ENCODE measurements at places on chromosomes 2 and 18.

DNA sequence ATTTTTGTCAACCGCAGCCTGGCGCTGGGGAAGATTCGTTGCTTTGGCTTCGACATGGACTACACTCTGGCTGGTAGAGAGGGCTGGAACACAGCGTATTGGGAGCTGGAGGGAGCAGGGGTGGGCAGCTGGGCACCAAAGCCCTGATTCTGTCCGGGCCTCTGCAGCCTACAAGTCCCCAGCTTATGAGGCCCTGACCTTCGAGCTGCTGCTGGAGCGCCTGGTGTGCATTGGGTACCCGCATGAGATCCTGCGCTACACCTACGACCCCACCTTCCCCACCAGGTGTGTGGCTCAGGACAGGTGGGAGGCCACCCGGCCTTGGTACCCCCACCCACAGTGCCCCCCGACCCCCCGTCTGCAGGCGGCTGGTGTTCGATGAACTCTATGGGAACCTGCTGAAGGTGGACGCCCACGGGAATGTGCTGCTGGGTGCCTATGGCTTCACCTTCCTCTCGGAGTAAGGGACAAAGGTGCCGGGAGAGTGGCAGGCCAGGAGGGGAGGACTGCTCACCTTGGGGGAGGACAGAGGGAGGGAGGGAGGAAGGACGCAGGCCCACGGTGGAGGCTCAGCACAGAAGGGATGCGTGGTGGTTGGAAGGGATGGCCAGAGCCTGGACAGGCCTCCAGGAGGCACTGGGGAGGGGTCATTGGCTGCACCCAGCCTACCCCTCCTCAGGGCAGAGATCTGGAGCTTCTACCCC, 1.2 kb downstream of the NT5DC4 start:
- no peak for DNase-seq

DNA sequence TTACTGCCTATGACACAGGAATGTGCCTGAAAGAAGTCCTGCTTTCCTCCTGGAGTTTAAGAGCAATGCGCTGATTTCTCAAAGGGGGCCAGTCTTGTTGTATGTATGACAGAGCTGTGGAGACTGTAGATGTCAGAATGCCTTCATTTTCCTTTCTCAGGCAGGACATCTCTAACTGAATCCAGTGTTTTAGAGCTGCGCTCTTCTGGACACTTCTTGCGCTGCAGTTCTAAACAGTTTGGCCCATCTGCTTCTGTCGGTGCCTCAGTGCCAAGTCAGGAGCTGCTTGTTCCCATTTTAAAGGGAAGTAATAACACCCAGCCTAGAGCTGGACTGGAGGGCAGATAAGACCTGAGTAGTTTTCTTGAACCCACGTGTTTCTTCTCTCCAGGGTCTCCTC, 91.4 kb downstream of the ESCO1 start:
- DNase-seq, result no peak

DNA sequence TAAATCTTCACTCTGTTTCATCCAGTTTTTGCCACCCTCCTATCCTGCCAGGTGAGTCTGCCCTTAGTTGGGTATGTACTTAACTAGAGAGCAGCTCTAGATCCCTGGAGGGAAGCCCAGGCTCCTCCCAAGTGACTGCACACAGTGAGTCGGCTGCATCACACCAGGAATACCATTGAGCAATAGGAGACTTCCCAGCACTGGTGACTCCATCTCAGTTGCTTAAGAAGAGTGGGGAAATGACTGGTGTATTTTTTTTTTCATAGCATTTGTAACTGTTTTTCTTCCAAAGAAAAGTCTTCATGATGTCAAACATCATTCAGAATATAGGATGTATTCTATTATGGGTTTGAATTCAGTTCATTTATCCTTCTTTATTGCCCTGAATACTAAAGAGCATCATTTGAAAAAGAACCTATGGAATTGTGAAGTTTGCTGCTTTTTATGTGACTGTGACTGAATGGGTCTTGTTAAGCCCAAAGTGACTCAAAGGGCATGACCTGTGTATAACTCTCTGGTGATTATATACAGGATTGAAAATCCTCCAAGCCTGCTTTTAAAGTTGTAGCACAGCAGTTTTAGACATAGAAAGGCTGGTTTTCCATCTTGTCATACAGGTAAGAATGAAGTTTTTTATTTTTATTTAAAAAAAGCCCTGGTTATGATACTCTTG, 84.3 kb downstream of the MAP3K20 start:
- no peak for DNase-seq

- DNase-seq, result no peak
Observed at GRCh38 chr2:46701152-46701551, 214.5 kb downstream of the MCFD2 start.

DNA sequence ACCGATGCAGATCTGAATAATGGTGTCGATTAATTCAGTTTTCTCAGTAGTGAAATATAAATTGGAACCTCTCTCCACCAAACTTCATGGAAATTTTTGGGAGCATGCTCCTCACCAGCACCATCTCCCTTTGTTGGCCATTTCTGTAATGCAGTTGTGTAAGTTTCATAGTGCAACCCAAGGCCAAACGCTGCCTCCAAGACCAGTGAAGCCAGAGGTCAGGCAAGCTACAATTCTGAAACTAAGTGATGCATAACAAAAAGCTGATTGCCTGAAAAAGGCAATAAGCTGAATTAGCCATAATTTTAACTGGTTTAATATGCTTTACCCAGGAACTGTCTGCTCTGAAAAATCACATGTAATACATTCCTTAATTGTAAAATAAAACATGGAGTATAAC, 138.3 kb upstream of the TACR1 start:
- no peak for DNase-seq

- DNase-seq, result no peak
Observed at GRCh38 chr18:1840878-1841277, 730.4 kb downstream of the METTL4 start.

GRCh38 chr2:170485254-170486026, 229.7 kb upstream of the SP5 start:
- DNase-seq, result no peak

- no peak for DNase-seq
Observed at GRCh38 chr2:46335391-46336282, 38.4 kb downstream of the EPAS1 start.

GRCh38 chr2:98713332-98714015, 17.5 kb downstream of the MGAT4A start:
- no peak for DNase-seq

GRCh38 chr2:56715683-56716082, 531.9 kb downstream of the CCDC85A start:
- DNase-seq, result no peak

- DNase-seq, result no peak
Observed at GRCh38 chr2:20539776-20540586, 93.1 kb downstream of the RHOB start.

DNA sequence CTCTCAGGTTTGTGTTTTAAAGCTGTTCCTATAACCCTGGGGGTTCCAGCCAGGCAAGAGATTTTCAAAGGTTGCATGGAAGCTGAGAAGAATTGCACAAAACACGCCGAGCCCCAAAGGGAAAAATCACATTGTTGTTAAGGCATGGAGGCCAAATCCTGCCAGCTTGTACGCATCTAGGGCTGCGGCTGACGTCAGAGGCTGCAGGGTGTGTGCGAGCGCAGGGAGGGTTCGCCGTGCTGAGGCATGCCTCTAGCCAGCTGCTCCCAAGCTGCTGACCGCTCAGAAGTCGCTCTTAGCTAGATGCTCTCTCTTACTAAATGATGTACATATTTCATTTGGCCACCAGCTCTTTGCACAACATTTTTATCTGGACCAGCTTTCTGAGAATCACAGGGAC, 191.8 kb downstream of the LPIN1 start:
- DNase-seq, result no peak

DNA sequence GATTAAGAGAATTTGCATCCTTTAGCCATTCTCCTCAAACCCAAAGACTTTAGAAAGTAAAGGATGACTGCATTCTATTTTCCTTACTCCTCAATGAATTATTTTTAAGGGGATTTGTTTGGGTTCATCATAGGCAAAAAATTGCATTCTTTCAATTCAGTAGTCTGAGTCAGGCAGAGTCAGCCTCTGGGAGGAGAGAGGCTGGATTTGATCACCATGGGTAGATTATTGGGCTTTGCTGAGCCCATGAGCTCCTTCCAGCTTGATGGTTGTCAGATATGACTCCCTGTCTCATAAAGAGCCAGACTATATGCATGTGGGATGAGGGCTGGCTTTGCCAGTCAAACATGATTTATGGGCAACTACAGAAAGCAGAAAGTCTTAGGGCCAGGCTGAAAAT, 101.2 kb downstream of the KCNS3 start:
- DNase-seq, result no peak

GRCh38 chr2:14350856-14351255, 281.7 kb upstream of the LRATD1 start:
- DNase-seq, result no peak

DNA sequence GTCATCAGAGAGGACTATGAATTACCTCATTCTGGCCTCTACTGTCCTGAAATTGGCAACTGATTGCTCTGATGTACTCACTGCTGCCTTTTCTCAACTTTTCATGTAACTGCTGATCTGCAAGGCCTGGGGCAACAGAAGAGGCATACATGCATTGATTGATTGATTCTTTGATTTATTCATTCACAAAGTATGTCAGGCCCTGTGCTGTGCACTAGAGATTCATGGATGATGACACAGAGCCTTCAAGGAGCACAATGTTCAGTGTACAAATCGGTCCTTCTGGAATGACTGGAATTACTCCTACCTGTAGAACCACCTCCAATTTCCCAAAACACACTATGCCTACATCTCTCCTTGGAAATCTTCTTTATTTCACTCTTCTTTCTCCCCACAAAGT, 111.3 kb downstream of the LRATD1 start:
- no peak for DNase-seq

- DNase-seq, result no peak
Observed at GRCh38 chr2:195105581-195105980, 551.4 kb upstream of the SLC39A10 start.

- no peak for DNase-seq
Observed at GRCh38 chr2:46813680-46814079, 101.9 kb downstream of the MCFD2 start.

DNA sequence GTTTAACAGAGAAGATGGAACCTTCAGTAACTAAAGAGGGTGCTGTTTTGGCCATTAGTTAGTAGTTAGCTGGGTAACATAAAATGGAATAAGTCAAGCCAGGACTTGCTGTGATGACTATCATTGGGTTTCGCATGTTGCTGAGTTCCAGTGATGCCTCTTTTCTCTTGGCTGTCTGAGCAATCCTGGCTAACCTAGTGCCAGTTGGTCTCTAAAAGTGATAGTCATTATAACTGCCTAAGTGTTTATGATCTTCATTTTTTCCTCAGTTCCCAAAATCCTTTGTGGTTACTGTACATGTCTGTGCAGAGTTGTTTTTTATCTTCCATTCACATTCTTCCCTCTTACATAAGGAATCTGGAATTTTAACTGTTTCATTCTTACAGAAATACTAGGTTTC, 33.4 kb downstream of the WDR43 start:
- no peak for DNase-seq

- no peak for DNase-seq
Observed at GRCh38 chr2:43592443-43592842, 3.4 kb downstream of the THADA start.

- no peak for DNase-seq
Observed at GRCh38 chr2:64348386-64349130, 105.4 kb upstream of the LGALSL start.

GRCh38 chr18:46369323-46369722, 265.1 kb downstream of the HAUS1 start:
- no peak for DNase-seq

- DNase-seq, result no peak
Observed at GRCh38 chr2:222545823-222546795, 109.8 kb downstream of the FARSB start.

GRCh38 chr2:16014041-16014787, 73.9 kb downstream of the MYCN start:
- no peak for DNase-seq

- DNase-seq, result no peak
Observed at GRCh38 chr2:47002480-47003381, 87.1 kb upstream of the MCFD2 start.

DNA sequence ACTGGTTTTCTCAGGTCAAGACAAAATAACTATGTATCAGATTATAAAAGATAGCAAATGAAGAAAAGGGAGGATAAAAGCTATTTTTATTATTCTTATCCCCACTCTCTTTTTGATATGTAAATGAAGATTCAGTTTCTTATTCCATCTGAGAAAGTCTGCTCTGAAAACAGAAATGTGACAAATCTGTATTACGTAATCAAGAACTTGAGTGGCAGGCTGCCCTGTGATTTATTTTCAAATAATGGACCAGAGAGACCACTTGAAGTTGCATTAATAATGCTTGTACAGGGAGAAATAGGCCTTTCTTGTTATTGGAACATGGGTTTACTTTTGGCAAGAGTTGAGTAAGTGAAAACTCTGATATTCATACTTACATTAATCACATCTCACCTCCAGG, 727.4 kb downstream of the DPP10 start:
- DNase-seq, result no peak

GRCh38 chr2:23404426-23404825, 19.4 kb downstream of the KLHL29 start:
- DNase-seq, result peak; percentile 68

DNA sequence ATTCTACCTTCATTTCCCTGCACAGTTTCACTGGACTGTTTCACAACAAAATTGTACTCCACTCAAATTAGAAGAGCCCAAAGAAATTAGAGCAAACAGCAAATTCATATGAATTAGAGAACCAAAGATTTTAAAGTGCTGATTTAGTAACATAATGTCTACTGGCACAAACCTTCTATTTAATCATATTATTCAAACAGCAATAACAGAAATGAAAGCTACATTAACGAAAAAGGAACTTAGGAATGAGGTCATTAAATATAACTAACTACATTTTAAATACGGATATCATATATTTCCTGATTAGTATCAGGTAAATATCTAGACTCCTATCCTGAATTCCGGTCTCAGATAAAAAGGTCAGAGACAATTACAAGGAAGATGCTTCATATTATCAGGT, 5.1 kb downstream of the C18orf32 start:
- DNase-seq, result no peak

GRCh38 chr2:72124376-72124775, 23.3 kb downstream of the CYP26B1 start:
- DNase-seq, result no peak

DNA sequence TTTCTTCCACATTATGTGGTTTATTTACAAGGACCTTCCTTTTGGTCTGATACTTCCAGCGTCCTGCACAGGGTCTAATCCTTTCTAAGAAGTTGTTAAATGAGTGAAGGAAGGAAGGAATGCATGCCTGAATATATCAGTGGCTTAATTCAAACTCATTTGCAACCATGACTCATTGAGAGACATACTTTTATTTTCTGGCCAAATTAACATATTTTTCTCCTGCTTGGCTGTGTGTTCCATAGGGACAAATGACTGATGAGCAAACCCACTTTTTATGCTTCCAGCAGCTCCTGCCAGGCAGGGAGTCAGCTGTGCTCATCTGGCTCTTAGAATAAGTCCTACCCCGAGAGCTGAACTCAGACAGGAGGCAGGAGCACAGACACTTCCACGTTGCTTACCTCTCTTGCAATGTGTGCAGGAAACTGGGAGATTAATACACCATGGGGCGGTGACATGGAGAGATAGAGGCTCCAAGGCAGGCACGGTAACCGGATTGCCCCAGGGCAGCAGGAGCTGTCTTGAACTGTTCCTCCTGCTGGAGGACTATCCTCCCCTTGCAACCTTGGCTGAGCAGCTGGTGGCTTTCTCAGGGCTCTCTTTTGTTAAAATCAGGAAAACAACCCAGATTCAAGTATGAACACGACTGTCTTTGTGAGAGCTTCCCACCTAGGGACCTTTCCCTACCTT, 667.5 kb upstream of the HS6ST1 start:
- DNase-seq, result no peak

GRCh38 chr2:15957881-15958713, 17.7 kb downstream of the MYCN start:
- no peak for DNase-seq

Measured in activated CD4-positive, alpha-beta T cell treated with anti-CD3 and anti-CD28 coated beads, Interleukin-2, amount 10 ng/mL, durations not matched to agents 24 days and 14 days (primary cell).